ENCODE measurements at places on chromosomes 3 and 15.

GRCh38 chr3:106215047-106215446 lies 346.2 kb upstream of the CBLB start:
- DNase-seq, result no peak

DNA sequence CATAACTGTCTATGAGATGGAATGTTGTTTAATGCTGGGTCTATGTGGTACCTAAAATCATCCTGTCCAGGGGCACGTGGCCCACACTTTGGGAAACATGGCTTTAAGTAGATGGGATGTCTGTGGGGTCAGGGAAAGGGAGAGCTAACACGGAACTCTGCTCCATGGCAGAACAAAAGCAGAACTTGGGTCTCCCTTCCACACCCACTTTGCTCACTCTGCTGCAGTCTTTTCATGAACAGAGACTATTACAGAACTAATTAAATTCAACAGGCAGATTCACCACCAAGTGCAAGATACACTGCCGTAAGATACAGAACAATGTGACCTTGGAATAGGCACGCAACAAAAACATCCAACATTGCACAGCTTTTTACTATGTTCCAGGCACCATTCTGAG lies 28.2 kb downstream of the POPDC2 start:
- no peak for DNase-seq

GRCh38 chr3:32577174-32577573 lies 6.5 kb upstream of the DYNC1LI1 start:
- no peak for DNase-seq

- no peak for DNase-seq
Observed at GRCh38 chr3:70306736-70307135, 5.7 kb downstream of the MDFIC2 start.

DNA sequence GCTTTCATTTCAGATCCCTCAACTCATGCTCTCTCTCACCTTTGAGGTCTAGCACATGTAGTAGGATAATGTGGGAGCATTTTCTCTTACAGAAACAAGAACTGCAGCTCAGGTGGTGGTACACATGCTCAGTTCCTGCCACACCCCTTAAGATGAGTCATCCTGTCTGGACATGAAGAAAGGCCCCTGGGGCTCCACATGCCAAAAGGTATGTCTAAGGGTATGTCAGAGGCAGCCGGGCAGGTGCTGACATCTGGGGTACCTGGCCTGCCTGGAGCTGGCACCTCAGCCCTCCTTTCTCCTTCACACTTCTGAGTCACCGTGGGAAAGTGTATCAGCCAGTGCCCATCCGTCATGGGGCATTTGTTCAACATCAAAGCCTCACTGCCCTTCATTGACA lies 209.9 kb downstream of the OCA2 start:
- no peak for DNase-seq

All from DMS153 (cell line).